ENCODE measurements at places on chromosomes 16 and 17. TPM values are rescaled to one million over a fixed set of nuclear protein-coding genes. Genes with fewer than 3 reads are reported as not detected.

GRCh38 chr17:44863061-44863918, 15.6 kb downstream of the HIGD1B start:
- H3K4me3 ChIP-seq, result no peak overlapping the region
- DNase-seq, result no peak
- no peak overlapping the region for H3K27ac ChIP-seq
- H3K36me3 ChIP-seq, result no peaks in the 10 kb centered on the region

GRCh38 chr17:10042589-10043244, 137.6 kb upstream of the RCVRN start:
- no peaks in the 10 kb centered on the region for H3K27me3 ChIP-seq
- H3K36me3 ChIP-seq, result no peaks in the 10 kb centered on the region
- no peak for DNase-seq
- H3K4me3 ChIP-seq, result no peak overlapping the region
- no peak overlapping the region for H3K27ac ChIP-seq

- peaks cover 5% of the 10 kb centered on the region for H3K36me3 ChIP-seq
- H3K4me1 ChIP-seq, result no peaks in the 10 kb centered on the region
- H3K4me3 ChIP-seq, result no peak overlapping the region
These were observed 1.4 kb downstream of the KRTAP2-4 start for GRCh38 chr17:41064301-41064700.

DNA sequence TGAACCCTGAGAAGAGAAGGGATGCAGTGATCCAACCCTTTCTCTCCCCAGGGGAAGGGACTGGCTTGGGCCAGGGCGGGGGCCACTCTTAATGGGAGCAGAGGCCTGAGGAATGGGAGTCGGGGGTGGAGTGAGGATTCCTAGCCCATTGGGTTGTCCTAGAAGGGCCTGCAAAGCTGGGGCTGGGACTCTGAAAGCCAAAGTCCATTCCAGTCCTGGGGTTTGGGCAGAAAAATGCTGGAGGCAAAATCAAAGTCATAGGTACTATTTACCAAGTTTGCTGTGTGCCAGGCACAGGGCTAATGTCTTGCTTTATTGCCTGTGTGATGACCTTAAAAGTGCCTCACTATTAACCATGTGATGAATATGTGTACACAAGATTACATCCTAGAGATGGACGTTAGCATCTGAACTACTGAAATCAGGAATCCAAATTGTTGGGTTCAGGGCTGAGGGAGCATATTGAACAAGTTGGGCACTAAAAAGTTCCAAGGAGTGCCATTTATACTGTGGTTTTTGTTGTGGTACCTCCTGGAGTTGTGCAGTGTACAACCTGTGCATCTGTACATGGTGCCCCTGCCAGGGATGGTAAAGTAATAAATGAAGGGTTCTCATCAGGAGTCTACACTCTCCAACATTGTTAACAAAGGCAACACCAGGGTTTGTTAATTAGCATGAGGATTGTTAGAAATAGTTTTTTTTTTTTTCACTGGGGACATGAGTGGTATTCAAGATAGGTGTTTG, 84.4 kb upstream of the NKD1 start:
- no peak for DNase-seq
- peaks cover 16% of the 10 kb centered on the region for H3K4me1 ChIP-seq
- peak overlapping the region; percentile 43 for H3K27ac ChIP-seq
- peaks cover 7% of the 10 kb centered on the region for H3K27me3 ChIP-seq
- no peaks in the 10 kb centered on the region for H3K36me3 ChIP-seq

- no peaks in the 10 kb centered on the region for H3K36me3 ChIP-seq
- DNase-seq, result no peak
- H3K27me3 ChIP-seq, result no peaks in the 10 kb centered on the region
- H3K4me1 ChIP-seq, result peaks cover 13% of the 10 kb centered on the region
- peak overlapping the region; percentile 48 for H3K27ac ChIP-seq
These were observed 2.1 kb downstream of the RPL23 start for GRCh38 chr17:38851434-38851833.

GRCh38 chr16:88282564-88283395, 100.0 kb upstream of the ZNF469 start:
- H3K36me3 ChIP-seq, result peaks cover 5% of the 10 kb centered on the region
- H3K4me1 ChIP-seq, result peaks cover 18% of the 10 kb centered on the region
- no peak overlapping the region for H3K4me3 ChIP-seq
- H3K27ac ChIP-seq, result peak overlapping the region; percentile 55

Gene CNGB1
- 0.91 TPM for total RNA-seq

Gene GPR179
- total RNA-seq, result 0.07 TPM

Gene SMURF2
- 33.3 TPM for total RNA-seq

Gene NME3
- 79.1 TPM for total RNA-seq

Gene CLDN6
- 31.1 TPM for total RNA-seq
